ENCODE measurements at places on chromosomes 7 and 10.

DNA sequence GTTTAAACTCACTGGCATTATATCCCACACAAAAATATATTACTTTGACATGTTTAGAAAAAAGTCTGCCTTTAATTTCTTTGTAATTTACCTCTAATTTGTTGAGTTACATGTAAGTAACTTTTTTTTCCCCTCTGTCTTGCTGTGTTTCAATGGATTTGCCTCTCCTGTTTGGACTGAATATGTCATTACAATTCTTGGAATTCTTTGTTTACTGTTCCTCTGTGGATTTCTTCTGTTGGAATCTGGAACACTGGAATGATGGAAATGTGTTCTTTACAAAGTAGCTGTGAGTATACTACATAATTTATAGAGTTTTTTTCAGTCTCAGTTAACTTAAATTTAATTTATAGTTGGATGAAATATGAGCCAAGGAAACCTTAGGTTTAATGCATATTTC lies 30.4 kb downstream of the SEPTIN7 start:
- DNase-seq = no peak

- DNase-seq = no peak
These were observed 16.3 kb upstream of the ZMIZ1 start for GRCh38 chr10:79052291-79053080.

GRCh38 chr7:16989811-16990413 lies 108.1 kb upstream of the AGR3 start:
- no peak for DNase-seq

DNA sequence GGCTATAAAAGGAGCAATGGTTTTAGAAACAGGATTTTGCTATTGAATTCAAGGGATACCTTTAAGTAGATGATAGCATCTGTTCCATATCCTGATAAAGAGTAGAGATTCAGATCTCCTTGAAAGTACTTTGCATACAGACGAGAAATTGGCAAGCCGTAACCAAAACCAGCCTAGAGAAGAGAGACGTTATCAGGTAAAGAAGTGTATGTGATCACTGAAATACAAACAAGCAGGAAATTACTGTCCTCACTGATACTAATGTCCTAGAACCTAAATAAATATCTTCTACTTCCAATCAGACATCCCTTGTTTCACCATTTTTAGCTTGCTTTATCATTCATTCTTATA lies 9.4 kb downstream of the PDK4 start:
- DNase-seq = no peak

All from stimulated activated CD4-positive, alpha-beta T cell treated with anti-CD3 and anti-CD28 coated beads, Interleukin-2, amount 100 ng/mL, for 4 hours (primary cell).